ENCODE measurements at places on chromosomes 7 and 10. TPM values are rescaled to one million over a fixed set of nuclear protein-coding genes. Genes with fewer than 3 reads are reported as not detected.

CCDC7 gene
- polyA plus RNA-seq: 6.3 TPM

VWDE gene
- polyA plus RNA-seq: 4.4 TPM

SRGN gene
- polyA plus RNA-seq: 17.7 TPM

SCART1 gene
- polyA plus RNA-seq: 2.8 TPM

SPDYE1 gene
- 1.2 TPM for polyA plus RNA-seq

FBXO24 gene
- polyA plus RNA-seq: 2.2 TPM

SPDYE6 gene
- polyA plus RNA-seq: 2.0 TPM

FXYD4 gene
- 0.23 TPM for polyA plus RNA-seq

GRCh38 chr10:132540456-132540855 lies 2.9 kb downstream of the INPP5A start:
- DNase-seq: no peak

DNA sequence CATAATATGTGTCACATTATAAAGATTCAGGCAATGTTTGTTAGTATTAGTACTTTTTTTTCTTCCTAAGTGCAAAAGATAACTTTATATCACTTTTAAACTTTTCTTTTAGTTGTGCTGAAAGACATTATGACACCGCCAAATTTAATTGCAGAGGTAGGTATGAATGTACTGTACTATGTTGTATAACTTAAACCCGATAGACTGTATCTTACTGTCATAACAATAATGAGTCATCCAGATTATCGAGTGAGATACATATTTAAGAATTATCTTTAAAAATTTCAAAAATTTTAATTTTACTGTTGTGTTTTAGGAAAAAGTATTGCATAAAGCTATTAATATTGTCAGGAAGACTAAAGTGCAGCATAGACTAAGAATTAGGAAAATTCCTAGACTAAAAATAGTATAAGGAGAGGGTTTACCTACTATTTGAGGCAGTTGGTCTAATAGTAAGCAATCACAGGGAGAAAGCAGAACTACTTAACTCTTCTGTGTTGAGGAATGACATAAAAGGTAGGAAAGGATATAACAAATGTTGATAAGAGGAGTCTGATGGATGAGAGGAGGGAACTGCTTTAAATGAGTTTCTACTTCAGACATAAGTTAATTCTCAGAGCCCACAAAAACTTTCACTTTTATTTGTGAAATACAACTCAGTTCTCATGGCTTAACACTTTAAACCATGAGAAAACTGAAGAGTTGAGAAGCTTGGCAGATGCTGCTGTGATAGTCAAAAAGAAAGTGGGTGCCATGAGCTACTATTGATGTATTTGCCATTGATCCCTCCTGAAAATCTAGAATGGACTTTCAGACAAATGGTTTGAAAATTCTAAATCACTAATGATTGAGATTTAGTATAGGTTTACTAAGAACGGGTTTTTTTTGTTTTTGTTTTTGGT lies 67.8 kb downstream of the PTEN start:
- no peak for DNase-seq

DNA sequence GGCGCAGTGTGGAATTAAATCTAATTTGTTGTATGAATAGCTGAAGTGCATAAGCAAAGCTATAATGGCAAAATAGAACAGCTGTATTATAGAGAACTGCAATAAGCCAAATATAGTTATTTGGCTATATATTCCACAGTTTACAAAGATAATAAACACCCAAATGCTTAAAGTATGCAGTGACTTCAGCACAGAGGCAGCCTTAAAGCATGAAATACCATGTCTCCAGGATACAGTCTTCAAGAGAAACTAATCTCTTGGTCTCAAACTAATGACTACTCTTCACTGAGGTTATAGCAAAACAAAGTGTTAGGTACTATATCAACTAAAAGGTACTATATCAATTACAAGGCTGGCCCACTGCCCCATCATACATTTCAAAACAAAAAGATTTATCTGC lies 48.0 kb downstream of the NT5C2 start:
- DNase-seq: no peak

GRCh38 chr7:23184709-23185359 lies 3.0 kb downstream of the NUP42 start:
- no peak for DNase-seq

DNA sequence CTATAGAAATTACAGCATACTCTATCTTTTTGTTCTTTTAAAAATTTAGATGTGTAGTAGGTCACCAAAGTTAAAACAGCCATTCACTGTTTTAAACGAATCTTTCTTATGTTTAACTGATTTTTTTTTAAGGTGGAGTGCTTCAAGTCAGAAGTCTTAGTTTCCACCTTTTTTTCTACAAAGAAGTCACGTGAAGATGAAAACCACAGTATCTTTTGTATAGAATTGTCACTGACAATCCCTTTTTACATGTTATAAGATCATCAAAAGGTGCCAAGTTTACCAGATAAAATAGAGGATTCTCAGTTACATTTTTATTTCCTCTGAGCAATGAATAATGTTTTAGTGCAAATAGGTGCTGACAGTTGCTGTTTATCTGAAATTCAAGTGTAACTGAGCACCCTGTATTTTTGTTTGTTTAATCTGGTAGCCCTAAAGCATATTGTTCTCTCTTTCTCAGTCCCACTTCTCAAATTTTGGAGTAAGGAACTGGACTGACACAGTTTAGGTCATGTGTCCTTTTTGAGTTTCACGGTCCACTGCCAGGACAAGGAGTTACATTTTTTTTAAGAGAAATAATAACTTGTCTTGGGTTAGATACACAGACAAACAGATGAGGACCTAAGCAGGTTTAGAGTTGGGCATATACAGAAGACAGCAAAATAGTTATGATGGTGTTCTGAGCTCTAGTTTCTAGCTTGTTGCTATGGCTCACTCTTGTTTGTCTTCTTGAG lies 233.2 kb upstream of the MBL2 start:
- DNase-seq: no peak

DNA sequence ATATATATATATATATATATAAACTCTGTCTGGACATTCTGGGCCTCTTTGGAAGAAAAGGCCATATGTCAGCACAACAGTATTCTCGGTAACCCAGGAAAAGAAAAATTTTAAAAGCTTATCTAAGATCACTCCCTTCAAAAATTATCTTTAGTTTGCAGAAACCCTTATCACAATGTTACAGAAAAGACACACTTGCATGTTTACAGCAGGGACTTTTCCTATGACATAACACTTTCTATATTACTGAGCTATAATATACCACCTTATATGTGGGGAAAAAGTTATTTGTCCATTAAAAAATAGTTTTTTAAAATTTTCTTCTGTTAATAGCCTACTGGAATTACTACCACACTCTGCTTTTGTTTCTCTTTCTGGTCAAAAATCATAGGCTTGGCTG lies 25.4 kb downstream of the ANKRD61 start:
- DNase-seq: no peak

DNA sequence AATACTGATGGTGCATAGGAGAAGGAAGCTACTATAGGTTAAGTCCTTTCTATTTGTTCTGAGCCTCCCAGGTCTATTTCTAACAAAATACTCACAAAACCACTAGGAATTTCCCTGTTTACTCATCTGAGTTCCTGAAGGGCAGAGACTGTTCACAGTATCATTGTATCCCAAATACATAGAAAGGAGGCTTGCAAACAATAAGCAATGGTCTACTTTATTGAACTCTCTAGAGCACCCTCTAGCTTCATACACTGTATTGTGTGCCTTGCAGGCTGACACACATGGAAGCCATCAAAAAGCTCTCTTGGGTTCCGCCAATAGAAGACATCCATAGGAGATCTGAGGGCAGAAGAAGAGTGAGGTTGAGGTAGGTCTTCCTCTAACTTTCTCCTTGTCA lies 826.1 kb downstream of the GRM8 start:
- no peak for DNase-seq

DNA sequence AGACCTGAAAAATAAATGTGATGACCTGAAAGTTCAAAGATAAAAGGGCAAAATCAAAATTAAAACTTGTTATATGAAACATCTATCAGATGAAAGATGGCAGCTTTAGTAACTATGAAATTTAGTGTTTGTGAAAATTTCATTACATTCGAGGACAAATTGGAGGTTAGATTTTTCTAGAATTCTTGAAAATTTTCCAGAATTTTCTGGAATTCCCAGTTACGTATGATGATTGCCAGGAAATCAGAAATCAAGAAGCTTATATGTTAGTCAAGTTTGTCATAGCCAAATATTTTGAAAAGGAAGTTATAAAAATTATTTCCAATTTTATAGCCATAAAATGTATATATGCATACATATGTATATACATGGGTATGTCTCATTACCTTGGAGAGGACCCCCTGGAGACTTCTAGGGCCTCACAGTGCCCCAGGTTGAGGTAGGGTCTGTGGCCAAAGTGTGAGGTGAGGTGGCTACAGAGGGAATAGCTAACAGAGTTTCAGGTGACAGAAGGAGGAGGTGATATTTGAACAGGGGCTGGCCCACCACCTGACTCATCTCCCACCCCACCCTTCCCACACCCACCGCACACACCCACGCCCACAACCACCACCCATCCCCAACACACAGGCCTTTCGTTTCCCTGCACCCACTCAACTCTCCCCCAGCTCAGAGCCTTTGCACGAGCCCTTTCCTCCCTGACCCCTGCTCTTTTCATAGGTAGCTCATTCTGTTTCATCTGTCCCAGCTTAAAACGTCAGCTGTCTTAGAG lies 21.5 kb downstream of the C10orf105 start:
- no peak for DNase-seq

DNA sequence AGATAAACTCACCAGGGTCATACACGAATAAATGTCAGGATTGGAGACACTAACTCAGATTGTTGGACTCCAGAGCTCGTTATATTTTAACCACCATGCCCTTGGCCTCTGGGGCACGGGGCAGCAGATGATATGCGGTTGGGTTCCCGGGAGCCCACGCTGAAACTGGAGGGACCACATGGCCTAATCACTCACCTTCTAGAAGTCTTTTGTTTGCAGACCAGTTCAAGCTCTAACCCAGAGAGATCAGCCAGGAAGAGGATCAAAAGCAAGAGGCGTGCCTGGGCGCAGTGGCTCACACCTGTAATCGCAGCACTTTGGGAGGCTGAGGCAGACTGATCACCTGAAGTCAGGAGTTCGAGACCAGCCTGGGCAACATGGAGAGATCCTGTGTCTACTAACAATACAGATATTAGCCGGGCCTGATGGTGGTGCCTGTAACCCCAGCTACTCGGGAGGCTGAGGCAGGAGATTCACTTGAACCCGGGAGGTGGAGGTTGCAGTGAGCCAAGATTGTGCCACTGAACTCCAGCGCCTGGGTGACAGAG lies 42.6 kb upstream of the ECHDC3 start:
- DNase-seq: no peak

DNA sequence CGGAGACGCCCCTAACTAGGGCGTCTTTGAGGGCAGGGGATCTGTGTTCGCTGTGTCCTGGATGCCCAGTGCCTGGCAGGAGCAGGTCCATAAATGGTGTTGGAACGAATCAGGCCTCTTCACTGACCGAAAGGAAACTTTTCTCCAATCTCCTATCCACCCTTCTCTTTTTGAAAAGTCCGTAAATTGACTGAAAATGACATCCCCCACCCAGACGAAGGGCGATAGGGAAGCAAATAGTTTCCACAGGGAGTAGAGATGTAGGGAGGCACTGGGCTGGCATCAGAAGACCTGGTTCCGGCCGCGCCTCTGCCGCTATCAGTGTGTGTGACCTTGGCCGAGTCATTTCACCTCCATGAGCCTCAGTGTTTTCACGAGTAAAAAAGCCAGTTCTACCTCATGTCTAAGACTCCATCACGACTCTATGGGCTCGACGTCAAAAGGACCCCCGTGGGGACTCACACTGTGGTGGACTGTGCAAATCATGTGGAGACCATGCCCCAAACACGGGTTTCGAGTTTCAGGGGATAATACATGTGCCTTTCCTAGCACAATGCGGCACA lies 497 bp upstream of the RAB11FIP2 start:
- no peak for DNase-seq

- DNase-seq: no peak
These were observed 4.1 kb upstream of the TAS2R5 start for GRCh38 chr7:141785706-141786552.

DNA sequence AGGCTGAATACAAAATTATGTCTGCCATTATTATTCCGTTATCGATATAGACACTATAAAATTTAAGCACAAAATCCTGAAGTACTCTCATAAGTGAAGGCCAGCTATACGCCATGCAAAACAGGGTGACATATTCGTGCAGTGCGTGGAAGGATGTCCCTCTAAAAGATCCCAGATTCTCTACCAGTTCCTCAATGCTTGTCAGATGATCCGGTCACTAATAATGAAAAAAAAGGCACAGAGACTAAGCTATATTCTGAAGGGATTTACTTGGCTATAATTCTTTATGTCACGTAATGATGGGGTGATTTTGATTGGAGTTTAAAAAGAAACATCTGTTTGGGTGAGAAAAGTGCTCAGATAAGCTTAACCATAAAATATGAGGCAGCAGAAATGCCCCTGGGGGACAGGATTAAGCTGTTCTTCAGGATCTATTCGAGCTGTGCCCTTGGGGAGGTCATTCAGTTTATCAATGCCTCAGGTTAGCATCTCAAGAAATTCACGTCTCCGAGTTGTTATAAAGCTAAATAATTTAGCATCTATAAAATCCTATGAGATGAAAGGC lies 229.7 kb upstream of the PITRM1 start:
- DNase-seq: no peak

GRCh38 chr7:13946181-13946580 lies 43.3 kb downstream of the ETV1 start:
- DNase-seq: no peak

All from left renal pelvis (tissue), 4 donors.